ENCODE measurements at places on chromosomes 12 and 14. TPM values are rescaled to one million over a fixed set of nuclear protein-coding genes. Genes with fewer than 3 reads are reported as not detected.

DNA sequence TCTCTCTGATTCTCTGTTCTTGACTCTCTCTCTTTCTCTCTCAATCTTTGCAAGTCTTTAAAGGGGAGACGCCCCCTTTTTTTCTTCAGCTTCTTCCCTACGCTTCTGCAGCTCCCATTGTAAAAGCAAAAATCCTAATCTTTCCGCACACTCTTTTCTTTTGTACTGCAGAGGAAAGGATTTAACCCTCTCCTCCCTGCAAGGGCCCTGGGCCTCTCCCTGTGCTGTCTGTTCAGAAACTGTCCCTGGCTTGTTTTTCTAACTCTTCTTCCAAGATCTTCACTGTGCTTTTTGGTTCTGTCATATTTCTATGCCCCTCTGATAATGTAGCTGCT is 10.9 kb upstream of the SALL2 start:
- peak; percentile 29 for DNase-seq

DNA sequence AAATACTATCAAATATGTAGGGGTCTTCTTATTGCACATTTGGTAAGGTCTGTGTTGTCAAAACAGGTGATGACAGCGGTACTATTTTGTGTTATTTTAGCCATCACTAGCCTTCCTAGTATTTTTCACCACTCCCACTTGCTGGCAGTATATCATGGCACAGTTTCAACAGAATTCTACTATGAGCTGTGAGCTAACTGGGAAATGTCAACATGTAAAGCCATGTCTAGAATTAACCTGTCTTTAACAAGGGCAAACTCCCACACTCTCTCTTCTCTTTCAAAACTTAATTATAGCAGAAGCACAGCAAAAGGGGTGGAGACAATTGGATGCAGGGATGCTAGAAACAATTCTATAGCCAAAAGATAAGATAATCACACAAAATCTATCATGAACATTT is 253.4 kb downstream of the PAX9 start:
- DNase-seq: peak; percentile 11

- peak; percentile 37 for DNase-seq
Observed at GRCh38 chr12:94561943-94562411, 88.4 kb downstream of the TMCC3 start.

RFX4 gene
- not detected for polyA plus RNA-seq

DNA sequence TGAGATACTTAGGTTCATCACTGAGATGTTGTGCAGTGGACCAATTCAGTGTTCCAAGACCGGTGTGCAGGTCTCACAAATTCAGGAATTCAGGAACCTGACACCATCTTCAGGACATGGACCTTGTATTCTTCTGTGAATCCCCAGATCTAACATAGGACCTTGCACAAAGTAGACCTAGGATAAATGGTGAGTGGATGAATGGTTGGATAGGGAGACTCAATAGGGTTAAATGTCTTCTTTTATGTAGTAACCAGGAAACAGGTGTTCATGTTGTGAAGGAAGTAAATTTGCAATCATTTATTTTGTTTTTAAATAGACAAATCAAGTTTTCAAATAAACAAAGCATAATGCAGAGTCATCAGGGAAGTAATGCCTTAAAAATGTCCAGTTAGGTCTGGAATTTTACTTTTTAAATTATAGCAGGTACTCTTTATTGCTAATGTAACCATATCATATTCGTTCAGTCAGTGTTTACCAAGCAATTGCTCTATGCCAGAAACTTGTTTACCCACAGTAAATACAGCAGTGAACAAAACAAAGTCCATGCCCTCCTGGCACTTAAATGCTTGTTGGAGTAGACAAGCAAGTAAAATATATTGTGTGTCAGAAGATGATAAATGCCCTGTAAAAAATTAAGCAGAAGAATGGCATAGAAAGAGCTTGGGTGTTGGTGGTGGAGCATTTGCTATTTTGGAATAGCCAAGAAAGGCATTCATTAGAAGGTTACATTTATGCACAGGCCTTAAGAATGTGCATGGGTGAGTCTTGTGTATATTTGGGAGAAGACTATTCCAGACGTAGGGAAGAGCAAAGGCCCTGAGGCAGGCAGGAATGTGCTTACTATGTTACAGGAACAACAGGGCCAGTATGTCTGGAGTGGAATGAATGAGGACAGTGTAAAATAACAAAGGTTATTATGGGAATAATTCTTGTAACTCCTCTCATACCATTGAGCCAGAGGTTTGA is 26.3 kb downstream of the RXYLT1 start:
- no peak for DNase-seq

GRCh38 chr14:76585616-76586015 is 175.7 kb upstream of the VASH1 start:
- DNase-seq: no peak

- DNase-seq: no peak
Observed at GRCh38 chr12:15839041-15839440, 43.1 kb upstream of the STRAP start.

- no peak for DNase-seq
Observed at GRCh38 chr14:50937325-50937724, 7.0 kb downstream of the PYGL start.

NEUROD4 gene
- polyA plus RNA-seq: not detected

DNA sequence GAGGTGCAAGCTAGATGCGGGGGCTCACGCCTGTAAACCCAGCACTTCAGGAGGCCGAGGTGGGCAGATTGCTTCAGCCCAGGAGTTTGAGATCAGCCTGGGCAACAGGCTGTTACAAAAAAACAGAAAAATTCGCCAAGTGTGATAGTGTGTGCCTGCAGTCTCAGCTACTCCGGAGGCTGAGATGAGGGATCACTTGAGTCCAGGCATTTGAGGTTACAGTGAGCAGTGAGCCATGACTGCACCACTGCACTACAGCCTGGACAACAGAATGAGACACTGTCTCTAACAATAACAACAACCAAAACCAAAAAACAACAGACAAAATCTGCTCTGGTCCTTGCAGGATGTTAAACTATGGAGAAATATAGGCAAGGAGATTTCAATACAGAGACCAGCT is 13.9 kb downstream of the BTBD7 start:
- no peak for DNase-seq

CPSF2 gene
- polyA plus RNA-seq: 6.1 TPM

DNA sequence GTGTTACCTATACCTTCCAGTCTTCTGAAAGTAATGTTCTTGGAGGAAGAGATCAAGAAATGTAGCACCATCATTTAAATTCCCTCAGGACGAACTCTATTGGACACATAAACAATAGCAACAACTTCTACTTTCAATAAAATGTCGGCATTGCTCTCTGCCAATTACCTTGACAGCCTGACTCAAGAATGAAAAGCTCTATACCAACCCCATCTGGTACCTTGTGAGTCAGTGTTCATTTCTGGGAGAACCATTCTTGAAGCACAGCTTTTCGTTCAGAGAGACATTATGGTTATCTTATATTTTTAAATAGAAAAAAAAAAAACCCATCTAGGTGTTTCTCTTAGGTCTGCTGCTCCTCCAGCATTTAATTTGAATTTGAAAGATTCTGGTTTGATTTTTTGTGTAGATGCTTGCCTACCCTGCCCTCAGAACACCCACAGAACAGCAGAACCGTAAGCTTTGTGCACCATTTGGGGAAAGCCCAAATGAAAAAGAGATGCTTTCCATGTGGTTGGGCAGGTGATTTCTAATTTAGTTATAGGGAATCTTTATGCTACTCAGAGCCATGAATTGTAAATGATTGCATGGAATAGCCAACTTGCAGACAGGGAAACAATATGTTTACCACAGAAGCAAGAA is 156.0 kb downstream of the SAMD4A start:
- DNase-seq: no peak

DNA sequence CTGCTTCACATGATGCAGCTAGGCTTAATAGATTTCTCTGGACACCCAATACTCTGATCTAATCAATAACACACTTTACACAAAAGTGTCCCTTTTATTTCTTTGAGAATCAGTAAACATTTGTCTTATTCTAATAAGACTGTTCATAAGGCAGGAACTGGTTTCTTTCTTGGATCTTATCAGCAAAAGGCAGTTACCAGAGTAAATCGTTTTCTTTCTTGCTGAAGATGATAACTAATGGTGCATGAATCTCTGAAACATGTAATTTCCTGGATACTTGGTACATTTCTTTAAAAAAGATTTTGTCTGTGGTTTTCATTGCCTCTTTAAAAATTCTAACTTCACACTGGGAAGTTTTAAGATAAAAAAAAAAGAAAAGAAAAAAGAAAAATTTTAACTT is 39.6 kb downstream of the WIF1 start:
- no peak for DNase-seq

DNA sequence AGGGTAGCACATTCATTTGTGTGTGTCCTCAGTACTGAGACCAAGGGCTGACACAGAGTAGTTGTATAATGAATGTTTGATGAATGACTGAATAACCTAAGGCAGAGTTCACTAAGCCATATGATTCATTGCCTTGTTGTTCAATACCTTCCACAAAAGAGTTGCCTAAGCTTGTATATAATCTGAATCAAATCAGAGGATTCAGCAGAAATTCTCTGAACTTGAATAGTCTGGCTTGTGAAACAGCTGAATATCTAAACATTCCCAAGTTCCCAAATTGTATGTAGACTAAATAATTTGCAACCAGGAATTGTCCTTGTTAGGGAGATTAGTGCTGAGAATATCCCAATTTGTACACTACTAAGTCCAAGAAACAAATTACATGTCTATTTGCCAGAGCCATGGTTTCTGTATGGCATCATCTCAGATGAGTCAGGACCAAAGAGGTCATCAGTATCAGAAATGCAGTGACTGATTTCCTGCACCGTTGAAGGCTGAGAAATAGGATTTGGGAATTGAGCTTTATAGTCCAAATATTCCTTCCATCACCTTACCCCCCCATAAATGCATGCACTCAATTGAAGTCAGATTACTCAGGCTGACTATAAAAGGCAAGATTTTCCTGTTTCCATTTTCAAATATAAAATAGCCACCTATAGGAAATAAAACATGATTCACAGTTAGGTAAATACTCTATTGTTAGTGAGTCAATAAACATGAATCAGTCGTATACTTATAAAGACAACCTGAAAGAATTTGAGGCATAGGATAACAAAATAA is 168.7 kb downstream of the PHLDA1 start:
- no peak for DNase-seq

- no peak for DNase-seq
Observed at GRCh38 chr12:1542599-1542998, 51.8 kb downstream of the FBXL14 start.

DNA sequence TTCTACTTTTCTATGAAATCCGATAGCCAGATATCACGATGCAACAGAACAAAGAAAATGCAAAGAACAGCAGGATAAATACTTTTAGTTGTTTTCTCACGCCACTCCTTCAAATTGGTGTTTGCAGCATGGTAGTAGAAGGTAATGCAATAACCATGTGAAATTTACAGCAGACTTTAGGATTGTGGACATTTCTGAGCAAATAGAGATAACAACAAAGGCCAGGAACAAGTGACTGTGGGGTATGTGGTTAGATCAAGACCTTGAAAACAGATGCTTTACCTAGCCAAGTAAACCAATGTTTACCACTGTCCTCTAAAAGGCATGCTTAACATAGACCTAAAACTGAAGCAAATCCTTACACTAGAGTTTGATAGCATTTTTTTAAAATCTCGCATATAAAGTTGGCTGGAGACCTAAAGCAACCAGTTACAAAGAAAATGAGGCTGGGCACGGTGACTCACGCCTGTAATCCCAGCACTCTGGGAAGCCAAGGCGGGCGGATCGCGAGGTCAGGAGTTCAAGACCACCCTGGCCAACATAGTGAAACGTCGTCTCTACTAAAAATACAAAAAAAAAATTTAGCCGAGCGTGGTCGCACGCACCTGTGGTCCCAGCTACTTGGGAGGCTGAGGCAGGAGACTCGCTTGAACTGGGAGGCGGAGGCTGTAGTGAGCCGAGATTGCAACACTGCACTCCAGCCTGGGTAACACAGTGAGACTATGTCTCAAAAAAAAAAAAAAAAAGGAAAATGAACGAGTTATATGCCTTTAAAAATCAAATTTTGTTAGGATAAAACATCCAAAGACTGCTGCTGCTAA is 123.2 kb upstream of the FOXN3 start:
- no peak for DNase-seq

DNA sequence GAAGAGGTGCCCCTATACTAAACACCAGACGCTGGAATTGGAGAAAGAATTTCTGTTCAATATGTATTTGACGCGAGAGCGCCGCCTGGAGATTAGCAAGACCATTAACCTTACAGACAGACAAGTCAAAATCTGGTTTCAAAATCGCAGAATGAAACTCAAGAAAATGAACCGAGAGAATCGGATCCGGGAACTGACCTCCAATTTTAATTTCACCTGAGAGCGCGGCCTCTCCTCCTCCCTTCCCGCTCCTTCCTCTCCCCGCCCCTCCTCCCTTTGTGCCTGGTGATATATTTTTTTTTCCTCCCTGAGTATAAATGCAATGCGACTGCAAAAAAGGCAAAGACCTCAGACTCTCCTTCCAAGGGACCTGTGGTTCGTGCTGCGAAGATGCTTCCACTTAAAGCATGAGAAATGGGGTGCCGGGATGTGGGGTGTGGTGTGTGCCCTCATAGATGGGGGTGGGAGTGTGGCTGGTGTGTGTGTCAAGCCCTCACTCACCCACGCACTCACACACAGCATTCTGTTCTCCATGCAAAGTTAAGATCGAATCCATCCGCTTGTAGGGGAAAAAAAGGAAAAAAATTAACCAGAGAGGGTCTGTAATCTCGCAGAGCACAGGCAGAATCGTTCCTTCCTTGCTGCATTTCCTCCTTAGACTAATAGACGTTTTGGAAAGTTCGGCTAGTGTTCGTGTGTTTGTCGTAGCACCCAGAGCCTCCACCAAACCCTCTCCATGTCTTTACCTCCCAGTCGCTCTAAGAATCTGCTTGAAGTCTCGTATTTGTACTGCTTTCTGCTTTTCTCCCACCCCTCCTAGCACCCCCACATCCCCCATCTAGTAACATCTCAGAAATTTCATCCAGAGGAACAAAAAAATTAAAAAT is 4.5 kb downstream of the HOXC10 start:
- peak; percentile 63 for DNase-seq

DNA sequence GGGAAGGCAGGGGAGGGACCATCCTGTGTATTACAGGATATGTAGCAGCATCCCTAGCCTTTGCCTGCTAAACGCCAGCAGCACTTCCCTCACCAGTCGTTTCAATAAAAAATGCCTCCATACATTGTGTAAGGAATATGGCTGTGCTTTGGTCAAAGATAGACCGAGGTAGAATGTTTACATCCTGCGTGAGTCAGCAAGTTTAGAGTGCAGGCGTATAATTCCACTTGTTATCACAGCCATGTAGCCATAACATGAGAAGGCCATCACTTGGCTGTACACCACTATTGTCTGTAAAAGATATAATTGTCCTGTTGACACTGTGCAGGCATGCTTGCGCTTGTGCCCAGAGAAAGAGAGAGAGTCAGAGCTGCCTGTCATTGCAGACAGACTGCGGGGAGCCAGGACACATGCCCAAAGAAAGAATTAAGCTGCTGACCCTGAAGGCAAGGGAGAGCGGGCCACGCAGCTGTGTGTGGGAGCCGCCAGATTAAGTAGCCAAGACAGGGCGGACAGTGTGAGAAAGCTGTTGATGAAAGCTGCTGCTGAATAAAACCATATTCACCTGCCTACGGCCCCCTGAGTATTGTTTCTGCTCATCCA is 68.4 kb downstream of the CRACR2A start:
- DNase-seq: no peak

- DNase-seq: no peak
Observed at GRCh38 chr14:55746558-55746957, 166.6 kb downstream of the KTN1 start.

- DNase-seq: no peak
Observed at GRCh38 chr14:63996016-63996415, 143.2 kb downstream of the SYNE2 start.

KRT71 gene
- not detected for polyA plus RNA-seq

TCL1A gene
- 2.8 TPM for polyA plus RNA-seq

Measured in lung (tissue), 17 donors.